NCI-H82 (cell line): ENCODE measurements at places on chromosomes 11 and 22.

DNA sequence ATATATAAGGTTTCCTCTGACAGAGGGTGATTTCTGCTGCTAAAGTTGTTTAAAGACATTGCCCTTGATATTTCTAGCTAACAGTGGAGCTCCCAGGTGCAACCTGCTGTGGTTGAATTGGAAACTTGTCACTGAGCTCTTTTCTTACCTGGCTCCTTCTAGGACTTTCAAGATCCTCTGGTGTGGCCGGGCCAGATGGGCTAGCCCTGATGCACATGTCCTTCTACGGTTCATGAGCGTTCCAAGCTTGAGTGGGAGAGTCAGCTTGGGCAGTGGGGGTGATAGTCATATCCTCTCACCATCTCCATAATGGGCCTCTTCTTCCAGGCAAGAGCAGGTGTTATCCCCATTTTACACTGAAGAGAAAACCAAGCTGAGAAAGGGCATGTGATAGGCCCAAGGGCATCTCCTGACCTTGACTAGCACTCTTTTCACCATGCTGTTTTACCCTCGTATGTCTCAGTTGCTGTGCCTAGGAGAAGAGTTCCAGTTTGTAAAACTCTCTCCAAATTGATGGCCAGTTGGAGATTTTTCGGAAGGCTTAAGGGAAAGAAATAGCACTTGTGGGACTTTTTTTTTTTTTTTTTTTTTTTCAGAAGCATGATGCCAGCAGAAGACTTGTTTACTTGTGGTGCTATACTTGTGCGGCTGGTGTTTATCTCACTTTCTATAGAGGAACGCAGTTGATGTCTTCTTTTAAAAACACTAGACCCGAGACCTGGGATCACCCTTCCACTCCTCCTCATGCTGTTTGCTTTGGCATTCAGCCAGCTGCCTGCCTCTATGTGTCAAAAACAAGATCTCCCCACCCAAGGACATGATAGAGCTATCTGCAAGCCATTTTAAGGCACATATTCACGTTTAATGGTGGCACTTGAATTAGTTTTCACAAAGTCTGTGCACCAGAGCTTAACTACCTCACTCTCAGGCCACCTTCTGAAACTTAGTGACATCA is 32.6 kb downstream of the TEAD1 start:
- peak; percentile 74 for DNase-seq

DNA sequence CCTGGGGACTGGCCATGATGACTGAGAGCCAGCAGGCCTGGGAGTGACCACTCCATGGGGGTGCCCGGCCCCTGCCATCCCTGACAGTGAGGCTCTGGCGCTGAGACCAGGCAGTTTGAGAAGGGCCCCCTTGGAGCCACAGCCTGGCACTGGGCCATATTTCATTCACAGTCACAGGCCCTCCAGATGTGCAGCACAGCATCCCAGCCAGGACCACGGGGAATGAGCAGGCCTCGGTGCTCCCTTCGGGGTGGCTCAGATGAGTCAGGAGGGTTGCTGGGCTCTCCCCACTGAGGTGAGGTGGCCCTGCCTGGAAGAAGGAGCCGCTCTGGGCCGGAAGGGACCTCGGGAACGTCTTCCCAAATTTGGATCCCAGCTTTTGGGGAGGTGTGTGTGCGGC is 53.0 kb downstream of the GRAMD4 start:
- DNase-seq = no peak

- no peak for DNase-seq
These were observed 2.8 kb upstream of the FADD start for GRCh38 chr11:70200212-70200844.

DNA sequence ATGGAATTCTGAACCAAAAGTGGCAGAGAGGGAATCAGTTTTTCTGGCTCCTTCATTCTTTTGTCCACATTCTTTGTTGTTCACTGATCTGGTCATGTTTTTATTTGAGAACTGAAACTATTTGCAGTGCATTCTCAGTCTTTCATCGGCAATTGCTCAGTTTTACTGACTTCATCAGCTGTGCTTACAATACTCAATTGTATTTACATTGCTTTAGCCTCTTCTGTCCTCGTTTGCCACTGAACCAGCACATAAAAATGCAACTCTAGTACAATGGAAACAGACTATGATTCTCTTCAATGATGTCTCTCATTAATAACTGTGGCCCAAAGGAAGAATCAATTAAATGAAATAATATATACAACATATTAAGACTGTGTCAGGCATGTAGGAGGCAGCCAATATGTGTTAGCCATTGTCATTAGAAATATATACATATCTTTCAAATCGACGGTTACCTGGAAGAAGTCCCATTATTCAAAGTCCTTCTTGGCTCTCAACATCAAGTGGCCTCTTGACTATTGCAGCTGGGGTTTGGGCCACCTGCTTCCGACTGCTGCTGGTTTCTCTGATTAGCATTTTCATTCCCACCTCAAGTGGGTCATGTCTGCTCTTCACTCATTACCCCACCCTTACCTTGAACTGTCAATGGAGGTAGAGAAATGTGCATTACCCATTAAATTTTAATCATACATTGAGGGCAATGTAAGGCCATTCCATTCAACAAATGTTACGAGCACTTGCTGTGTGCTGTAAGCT is 600.1 kb downstream of the INSC start:
- DNase-seq = no peak

GRCh38 chr11:35390737-35391682 is 28.3 kb downstream of the SLC1A2 start:
- no peak for DNase-seq

- no peak for DNase-seq
These were observed 2.1 kb downstream of the FEZ1 start for GRCh38 chr11:125494031-125494360.

DNA sequence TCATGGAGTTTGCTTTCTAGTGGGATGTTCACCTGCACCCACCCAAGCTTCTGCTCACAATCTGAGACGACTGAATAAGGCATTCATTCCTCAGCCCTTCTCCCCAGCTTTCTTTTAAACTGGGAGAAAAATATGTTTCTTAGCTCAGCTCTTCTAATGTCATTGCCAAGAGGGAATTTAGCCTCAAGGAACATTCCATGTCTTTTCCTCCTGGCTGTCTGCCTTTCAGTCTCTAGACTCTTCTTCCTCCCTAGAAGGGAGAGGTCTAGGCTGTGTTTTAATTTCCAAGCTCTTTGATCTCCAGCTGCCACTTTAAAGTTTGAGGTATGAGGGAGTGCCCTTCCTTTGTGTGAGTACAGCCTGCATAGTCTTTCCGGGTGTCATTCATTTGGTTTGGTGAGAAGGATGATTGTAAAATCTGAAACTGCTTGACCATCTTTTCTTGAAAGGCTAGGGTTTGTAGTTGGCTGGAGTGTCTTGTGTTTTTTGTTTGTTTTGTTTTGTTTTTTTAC is 11.7 kb upstream of the HTATIP2 start:
- DNase-seq = no peak

GRCh38 chr11:105867742-105868141 is 154.3 kb downstream of the MSANTD4 start:
- DNase-seq = no peak

DNA sequence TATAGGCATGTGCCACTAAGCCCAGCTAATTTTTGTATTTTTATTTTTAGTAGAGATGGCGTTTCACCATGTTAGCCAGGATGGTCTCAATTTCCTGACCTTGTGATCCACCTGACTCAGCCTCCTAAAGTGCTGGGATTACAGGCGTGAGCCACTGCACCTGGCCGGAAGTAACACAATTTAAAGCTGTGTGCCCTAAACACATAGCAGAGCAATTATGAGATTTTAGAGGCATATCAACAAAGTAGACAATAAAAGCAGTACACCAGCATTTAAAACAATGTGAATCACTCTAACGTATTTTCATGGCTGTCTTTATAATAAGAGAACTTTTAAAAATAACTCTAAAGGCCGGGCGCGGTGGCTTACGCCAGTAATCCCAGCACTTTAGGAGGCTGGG is 42.4 kb downstream of the PRR14L start:
- DNase-seq = no peak

DNA sequence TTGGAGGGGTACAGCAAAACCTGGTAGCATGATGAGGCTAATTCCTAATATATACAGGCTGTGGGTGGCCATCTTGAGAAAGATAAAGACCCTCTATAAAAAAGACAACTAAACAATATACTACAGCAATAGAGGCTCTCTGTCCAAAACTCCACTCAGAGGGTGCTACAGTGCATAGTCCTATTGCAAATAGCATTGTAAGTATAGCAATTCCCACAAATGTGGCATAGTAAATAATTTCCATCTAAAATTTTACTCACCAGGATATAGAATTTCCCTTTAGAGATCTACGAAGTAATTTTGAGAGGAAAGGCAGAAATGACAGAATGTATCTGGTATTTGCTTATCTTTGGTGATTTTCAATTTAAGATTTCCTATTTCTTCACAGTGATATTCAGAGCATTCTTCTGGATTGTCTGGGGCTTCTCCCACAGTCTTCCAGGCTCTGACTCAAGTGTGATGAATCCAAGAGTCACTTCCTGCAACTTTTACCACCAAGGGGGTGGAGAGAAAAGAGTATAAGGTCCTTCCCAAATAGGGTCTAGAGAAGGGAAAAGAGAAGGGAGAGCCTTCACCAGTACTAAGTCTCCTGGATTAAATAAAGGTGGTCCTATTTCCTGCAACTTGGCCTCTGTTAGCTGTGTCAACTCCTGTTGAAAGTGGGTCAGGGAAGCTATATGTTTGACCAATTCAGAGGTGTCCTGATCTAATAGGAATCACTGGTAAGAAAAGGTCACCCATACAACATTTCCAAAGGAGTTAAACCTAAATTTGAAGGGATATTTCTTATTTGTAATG is 1054.7 kb upstream of the CNTN5 start:
- DNase-seq = no peak

DNA sequence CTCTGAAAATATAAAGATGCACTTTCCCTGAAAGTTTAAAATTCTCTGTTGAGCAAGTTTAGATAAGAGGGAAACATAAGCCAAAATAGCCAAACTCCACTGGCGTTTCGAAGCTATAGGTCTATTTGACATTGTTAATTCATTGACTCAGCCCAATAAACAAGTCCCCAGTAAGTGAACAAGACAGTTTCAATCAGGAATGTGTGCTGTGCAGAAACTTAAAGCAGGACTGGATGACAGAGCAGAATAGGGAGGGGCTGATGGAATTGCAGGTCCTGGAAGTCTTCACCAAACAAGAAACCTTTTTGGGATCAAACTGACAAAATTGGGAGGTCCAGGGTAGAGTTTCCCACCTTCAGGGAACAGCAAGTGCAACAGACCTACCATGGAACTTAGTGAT is 8.9 kb upstream of the KDM4E start:
- DNase-seq = no peak

DNA sequence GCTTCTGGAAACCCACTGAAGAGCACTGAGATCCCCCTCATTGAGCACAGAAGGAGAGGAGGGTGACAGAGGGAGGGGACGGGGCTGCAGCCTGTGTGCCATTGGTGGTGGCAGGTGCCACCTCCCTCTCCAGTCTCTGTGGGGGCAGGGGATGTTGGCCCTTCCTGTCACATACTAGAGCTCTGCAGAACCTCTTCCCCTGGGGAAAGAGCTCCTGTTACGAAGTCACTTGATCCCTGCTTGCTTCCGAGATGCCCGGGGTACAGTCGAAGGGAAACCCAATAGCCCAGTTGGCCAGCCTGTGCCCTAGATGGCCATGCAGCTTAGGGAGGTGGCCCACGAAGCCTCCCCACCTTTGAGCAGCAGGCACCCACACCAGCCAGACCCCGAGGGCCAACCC is 29.4 kb downstream of the DAGLA start:
- DNase-seq = no peak

DNA sequence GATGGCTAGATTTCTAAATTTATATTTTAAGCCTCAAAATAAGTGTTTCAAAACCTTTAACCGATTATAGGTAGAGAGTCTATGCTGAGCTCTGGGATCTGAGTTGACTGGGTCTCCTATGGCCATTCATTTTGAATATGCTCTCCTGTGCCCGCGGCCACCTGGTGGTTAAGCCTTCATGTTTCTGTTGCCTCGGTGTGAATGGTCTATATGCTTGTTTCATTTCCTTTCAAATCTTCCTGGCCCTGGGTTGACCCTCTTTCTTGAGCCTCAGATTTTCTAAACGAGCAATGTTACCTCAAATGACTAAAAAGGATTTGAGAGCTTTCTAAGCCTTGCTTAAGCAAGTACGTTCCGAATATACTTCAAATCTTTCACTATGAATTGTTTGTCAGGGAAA is 789.4 kb upstream of the KIRREL3 start:
- peak; percentile 70 for DNase-seq

GRCh38 chr11:44812971-44813370 is 86.2 kb downstream of the TSPAN18 start:
- DNase-seq = no peak

DNA sequence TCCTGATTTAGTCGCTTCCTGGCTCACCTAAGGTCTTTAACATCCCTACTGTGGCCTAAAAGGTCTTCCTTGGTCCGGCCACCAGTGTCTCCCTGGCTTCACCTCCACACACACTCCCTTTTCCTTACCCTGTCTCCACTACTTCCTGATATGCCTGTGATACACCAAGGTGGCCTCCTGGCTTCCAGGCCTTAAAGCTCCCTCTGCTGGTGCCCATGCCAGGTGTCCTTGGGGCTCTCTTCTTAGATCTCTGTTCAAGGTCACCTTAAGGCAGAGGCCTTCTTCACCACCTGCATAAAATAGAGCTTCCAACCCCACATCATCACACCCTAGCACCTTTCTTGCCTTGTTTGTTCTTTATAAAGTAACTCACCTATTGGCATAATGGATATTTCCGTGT is 787.7 kb downstream of the NTM start:
- peak; percentile 18 for DNase-seq

DNA sequence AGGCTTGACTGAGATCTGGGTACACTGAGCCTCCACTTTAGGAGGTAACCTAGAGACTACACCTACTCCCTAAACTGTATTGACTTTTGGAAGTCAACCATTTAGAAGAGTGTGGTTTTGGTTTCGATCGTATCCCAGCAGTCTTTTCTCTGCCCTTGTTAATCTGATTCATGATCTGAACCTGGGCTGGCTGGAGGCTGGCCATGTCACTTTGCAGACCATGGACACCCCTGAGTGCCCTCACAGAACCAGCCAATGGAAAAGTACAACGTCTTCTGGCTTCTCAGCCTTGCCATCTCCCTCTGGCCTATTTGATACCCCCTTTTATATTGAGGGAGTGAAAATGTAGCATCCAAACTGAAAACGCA is 10.8 kb downstream of the EHF start:
- no peak for DNase-seq
